ENCODE measurements at places on chromosomes 7 and 10.

GRCh38 chr7:36613031-36613614, 111.2 kb downstream of the AOAH start:
- DNase-seq, result no peak

DNA sequence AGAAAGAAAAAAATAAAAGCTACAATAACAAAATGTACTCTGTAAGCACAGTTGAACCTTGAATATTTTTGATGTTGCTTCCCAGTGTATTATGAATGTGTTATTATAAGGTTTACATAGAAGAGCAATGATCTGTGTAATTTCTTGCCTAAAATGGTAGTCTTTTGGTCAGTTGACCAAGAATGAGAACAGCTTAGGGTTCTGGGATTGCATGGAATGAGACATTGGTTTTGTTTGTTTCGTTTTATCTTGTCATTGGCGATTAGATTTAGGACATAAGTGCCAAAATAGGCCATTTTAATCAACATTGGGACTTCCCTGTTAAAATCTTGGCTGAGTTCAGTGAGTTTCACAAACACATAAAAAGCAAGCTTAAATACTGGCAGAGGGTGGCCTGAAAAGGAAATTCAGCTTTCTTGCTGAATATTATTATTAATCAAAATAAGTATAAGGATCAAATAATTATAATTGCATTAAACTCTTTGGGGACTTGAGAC, 49.1 kb upstream of the GLCCI1 start:
- no peak for DNase-seq

DNA sequence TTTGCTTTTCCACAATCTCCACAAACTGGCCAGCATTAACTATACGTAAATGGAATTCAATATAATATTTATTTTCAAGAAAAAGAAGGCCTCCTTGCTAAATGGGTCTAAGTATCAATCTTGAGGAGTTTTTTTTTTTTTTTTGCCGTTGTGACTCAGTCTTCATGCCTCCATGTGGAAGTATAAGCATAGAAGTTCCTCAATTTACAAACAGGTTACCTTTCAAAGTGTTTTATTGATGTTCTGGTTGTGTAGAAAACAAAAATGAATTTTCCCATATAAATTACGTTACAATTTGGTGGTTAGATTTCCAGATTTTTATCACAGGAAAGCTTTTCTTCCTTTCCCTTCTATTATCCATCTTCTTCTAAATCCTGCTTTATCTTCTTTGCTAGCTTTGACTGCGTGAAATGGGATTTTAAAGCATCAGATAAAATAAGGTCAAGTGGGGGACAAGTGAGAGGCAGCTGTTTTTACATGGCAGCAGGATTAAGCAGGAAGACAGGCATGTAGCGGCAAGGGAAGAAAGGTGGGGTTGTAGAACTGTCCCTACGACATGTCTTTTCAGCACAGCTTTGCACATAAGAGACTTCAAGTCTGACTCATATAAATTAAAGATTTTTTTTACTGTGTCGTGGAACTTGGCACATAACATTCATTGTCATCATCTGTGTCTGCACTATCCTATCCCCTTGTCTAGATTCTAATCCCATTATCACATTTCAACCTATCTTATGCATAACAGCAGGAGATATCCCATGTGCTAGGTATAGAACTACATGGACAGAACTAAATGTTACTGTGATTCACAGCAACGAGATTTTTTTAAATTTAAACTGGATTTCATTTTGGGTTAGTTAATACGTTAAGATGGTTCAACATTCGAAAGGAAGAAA, 135.3 kb upstream of the FAM3C start:
- DNase-seq, result no peak

DNA sequence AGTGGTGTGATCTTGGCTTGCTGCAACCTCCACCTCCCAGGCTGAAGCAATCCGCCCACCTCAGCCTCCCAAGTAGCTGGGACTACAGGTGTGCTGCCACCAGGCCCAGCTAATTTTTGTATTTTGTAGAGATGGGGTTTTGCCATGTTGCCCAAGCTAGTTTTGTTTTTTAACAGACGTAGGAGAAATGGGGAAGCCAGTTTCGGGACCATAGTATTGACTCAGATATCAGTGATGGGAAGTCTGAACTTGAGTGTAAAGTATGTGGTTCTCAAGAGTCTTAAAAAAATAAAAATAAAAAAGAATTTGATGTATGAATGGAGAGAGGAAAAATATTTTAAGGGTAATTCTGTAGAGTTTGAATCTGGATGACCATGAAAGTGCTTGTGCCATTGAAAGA, 34.2 kb downstream of the SP4 start:
- DNase-seq, result no peak

GRCh38 chr10:104639590-104640338, 1.3 kb upstream of the SORCS3 start:
- no peak for DNase-seq

DNA sequence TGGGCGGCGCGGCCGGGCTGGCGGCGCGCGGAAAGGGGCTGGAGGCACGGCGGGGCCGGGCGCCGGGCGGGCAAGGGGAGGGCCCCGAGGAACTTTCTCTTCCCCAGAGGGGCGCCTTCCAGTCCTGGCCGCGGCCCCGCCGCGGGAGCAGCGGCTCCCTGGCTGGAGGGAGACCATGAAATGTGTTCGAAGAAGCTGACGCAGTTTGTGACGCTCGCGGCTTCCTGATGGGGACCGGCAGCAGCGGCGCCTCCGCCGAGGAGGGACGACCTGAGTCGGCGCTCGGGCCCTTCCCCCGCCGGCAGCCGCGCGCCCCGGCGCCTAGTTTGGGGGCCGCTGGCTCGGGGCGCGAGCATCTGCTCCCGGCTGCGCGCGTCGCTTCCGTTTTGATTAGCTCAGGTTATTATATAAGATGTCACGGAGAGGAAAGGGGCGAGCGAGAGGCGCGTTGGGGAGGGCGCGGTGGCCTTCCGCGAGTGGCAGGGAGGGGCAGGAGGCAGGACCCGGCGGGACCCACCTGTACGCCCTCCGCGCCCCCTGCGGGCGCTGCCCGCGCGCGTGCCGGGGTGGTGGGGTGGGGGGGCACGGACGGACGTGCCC, 57.1 kb upstream of the PCGF5 start:
- peak; percentile 22 for DNase-seq

DNA sequence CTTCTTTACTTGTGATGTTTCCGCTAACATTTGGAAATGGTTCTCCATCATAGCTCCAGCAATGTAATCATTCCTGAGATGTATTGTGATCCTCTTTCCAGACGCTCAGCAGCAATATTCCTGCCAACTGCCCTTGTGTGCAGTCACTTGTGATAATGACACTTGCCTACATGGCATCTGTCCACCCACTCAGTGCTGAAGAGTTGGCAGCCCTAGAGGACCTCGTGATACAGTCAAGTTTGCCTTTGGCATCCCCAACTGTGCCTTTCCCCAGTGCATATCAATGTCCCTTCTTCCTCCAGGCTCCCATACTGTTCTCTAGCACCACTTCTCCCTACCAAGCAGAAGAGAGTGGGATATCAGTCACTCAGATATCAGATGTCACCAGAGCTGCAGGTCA, 64.9 kb downstream of the MYOF start:
- DNase-seq, result no peak

- DNase-seq, result no peak
Observed at GRCh38 chr7:78473021-78473420, 674.4 kb downstream of the PHTF2 start.

- no peak for DNase-seq
Observed at GRCh38 chr7:922334-923107, 32.0 kb downstream of the ADAP1 start.

DNA sequence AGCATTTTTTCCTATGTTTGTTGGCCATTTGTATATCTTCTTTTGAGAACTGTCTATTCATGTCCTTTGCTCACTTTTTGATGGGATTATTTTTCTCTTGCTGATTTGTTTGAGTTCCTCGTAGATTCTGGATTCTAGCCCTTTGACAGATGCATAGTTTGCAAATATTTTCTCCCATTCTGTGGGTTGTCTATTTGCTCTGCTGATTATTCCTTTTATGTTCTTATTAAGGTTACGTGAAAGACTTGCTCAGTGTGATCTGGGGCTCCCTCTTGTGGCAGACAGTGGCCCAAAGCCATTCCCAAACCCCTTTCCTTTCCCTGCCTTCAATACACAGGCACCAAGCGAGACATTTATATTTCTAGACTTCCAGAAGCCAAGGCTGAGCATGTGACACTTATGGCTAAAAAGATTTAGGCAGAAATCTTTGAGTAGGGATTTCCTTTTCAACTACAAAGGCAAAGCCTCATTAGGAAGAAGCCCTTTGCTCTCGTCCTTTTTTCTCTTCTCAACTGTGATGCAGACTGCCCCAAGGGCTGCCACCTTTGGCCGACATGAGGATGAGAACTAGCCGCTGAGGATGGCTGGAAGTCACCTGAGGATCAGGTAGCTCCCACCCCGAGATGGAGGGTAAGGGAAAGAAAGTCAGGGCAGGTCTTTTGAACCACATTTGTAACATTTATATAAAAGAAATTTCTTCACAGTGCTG, 23.6 kb downstream of the ST8SIA6 start:
- no peak for DNase-seq

DNA sequence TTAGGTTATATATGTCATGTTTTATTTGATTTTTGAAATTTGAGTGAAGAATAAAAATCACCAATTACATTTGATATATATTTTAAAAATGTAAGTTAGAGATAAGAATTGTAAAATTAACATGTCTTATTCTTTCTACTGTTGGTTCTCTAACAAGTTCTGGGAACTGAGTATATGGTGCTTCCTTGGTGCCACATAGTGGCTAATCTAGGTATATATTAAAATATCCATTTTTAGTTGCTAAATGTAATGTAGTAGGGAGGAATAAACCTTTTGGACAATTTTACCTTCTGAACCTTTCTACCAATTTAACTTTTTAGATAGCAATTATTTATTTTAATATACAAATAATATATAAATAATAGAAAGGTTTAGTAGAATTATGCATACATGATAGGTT, 17.5 kb downstream of the CFAP69 start:
- no peak for DNase-seq

DNA sequence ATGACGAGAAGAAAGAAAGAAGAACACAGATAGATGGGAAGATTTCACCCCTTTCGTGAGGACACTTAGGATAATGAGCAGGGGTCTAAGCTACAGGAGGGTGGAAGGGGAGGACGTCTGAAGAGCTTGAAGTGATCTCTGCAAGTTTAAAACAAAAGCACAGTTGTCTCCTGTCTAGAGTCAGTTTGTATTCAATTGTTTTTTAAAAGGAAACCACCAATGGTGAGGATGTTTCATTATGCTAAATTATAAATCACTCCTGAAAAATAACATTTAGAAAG, 85.9 kb downstream of the ADAM12 start:
- DNase-seq, result no peak

DNA sequence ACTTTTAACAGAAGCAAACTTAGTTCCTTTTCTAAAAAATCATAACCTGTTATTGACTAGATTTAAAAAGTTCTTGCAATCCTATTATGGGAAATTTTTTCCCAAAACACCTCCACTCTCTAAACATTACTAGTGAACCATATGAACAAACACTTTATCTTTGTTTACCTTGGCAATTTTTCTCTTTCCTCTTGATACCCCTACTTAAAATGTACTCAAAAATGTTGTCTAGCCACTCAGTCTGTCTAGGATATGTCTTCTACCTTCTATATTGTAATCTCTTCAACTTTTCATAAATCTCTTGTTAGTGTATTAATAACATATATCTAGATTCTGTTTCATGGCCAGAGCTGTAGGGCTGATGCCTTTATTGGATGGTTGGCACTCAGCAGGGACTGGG, 630.0 kb upstream of the GRM3 start:
- no peak for DNase-seq

GRCh38 chr7:15309872-15310271, 251.9 kb downstream of the AGMO start:
- no peak for DNase-seq

GRCh38 chr10:52334595-52334994, 20.5 kb downstream of the DKK1 start:
- no peak for DNase-seq

- DNase-seq, result no peak
Observed at GRCh38 chr10:90047243-90047729, 345.9 kb downstream of the KIF20B start.

GRCh38 chr7:137958470-137959431, 43.1 kb downstream of the CREB3L2 start:
- no peak for DNase-seq

- DNase-seq, result no peak
Observed at GRCh38 chr7:103727982-103728610, 261.4 kb downstream of the RELN start.

GRCh38 chr10:67077376-67077775, 151.5 kb downstream of the LRRTM3 start:
- no peak for DNase-seq

DNA sequence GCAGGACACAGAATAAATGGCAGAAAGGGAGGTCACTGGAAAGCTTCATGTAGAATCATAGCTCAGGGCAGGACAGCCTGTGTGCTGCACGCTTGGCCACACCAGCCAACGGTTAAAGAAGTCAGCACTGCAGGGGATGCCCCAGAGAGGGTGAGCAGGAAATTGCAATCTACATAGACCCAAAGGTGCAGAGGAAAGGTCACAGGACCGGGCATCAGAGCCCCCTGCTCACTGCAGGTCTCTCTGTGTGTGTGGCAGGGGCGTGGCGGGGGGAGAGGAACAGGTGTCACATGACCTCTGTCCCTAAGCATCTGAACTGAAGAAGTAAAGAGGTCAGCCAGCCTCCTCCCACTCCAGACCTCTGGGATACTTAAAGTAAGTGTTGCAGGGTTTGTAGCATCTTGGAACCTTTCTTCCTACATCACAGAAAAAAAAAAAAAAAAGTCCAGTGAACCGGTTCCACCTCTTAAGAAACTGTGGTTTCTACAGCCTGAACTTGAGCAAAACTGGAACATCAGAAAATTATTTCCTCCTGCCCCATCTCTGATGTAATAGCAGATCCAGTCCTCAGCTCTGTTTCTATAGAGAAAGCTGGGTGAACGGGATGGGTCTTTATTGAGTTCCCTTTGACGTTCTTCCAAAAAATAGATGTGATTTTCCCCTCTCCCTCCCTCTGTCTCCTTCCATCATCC, 64.3 kb downstream of the RGS10 start:
- DNase-seq, result no peak

DNA sequence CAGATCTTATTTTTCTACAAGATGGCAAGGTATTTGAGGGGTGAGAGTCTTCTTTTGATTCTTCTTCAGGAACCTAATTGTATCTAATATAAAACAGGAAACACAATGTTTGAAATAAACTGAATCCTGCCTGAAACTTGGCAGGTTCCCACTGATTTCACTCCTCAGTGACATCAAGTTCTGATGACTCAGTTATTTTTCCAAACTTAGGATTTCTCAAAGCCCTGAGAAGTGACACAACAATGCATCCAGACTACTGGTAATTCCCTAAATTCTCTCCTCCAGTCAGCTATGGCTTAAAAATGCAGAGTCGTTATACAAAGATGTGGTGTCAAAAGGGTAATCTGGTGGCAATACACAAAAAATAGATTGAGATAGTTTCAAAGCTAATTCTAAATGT, 80.9 kb downstream of the ABLIM1 start:
- DNase-seq, result no peak

GRCh38 chr10:61354401-61354975, 98.7 kb downstream of the TMEM26 start:
- DNase-seq, result no peak

Measured in HuH-7.5 (cell line).